ENCODE measurements at places on chromosomes 1 and 21. TPM values are rescaled to one million over a fixed set of nuclear protein-coding genes. Genes with fewer than 3 reads are reported as not detected.

SLC9C2 gene
- total RNA-seq, result 40.6 TPM

KIAA0040 gene
- 19.1 TPM for total RNA-seq

KRTAP15-1 gene
- total RNA-seq, result not detected

PLA2G2C gene
- total RNA-seq, result not detected

C1orf21 gene
- 28.8 TPM for total RNA-seq

SYT11 gene
- total RNA-seq, result 28.0 TPM

INPP5B gene
- total RNA-seq, result 20.8 TPM

CA6 gene
- total RNA-seq, result not detected

CYP4A22 gene
- total RNA-seq, result not detected

PRELP gene
- total RNA-seq, result 43.2 TPM

RNU1-4 gene
- under 0.01 TPM for total RNA-seq

LCE3D gene
- total RNA-seq, result not detected

SPATA21 gene
- not detected for total RNA-seq

RGS8 gene
- 1.5 TPM for total RNA-seq

SRSF11 gene
- 135 TPM for total RNA-seq

RIT1 gene
- total RNA-seq, result 21.8 TPM

TCP10L gene
- 1.9 TPM for total RNA-seq

EDN2 gene
- total RNA-seq, result 2.6 TPM

LAPTM5 gene
- total RNA-seq, result 14.9 TPM

B3GALT5 gene
- 1.2 TPM for total RNA-seq

C1orf87 gene
- total RNA-seq, result not detected

BMP8A gene
- 5.4 TPM for total RNA-seq

NPPB gene
- not detected for total RNA-seq

IQCC gene
- total RNA-seq, result 5.2 TPM

ARHGEF19 gene
- total RNA-seq, result 13.1 TPM

LCE2C gene
- not detected for total RNA-seq

ELAPOR1 gene
- 621 TPM for total RNA-seq

CFAP57 gene
- 0.14 TPM for total RNA-seq

ATP1A1 gene
- total RNA-seq, result 536 TPM

C1orf115 gene
- total RNA-seq, result 26.9 TPM

PDIK1L gene
- total RNA-seq, result 10.5 TPM

TDRD5 gene
- 7.6 TPM for total RNA-seq

CFAP74 gene
- total RNA-seq, result 9.1 TPM

OR2T35 gene
- not detected for total RNA-seq
